ENCODE measurements at places on chromosomes 2 and 18.

GRCh38 chr2:68041704-68042245 is 21.0 kb downstream of the C1D start:
- no peak for DNase-seq

DNA sequence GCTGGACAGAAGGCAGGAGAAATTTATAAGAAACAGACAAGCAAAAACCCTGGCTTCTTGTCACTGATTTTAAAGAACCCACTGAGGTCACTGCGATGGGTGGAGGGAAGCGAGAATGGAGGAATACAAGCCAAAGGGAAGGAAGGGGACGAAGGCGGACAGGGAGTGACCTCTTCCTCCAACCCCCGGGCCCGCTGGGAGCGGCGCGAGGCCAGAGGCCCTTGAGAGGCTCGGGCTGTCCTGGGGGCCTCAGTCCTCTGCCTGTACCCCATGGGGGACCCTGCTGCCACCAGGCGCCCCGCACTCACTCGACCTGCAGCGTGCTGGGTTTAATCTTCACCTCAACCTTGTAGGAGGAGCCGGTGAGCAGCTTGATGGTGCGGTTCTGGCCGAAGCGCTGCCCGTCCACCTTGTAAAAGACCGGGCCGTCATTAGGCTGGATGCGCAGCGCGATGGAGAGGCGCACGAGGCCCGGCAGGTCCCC is 793 bp downstream of the CNRIP1 start:
- no peak for DNase-seq

GRCh38 chr2:109479804-109480203 is 134.0 kb downstream of the SEPTIN10 start:
- DNase-seq = no peak

GRCh38 chr18:36297417-36298125 is at the start of gene FHOD3:
FHOD3 (plus strand) TSS chr18:36297713; CDS start chr18:36297836, 123 bp downstream.
- DNase-seq = peak; percentile 11

- DNase-seq = no peak
These were observed 176.4 kb upstream of the ID2 start for GRCh38 chr2:8505311-8505920.

GRCh38 chr2:170685591-170685990 is 29.5 kb upstream of the SP5 start:
- no peak for DNase-seq

DNA sequence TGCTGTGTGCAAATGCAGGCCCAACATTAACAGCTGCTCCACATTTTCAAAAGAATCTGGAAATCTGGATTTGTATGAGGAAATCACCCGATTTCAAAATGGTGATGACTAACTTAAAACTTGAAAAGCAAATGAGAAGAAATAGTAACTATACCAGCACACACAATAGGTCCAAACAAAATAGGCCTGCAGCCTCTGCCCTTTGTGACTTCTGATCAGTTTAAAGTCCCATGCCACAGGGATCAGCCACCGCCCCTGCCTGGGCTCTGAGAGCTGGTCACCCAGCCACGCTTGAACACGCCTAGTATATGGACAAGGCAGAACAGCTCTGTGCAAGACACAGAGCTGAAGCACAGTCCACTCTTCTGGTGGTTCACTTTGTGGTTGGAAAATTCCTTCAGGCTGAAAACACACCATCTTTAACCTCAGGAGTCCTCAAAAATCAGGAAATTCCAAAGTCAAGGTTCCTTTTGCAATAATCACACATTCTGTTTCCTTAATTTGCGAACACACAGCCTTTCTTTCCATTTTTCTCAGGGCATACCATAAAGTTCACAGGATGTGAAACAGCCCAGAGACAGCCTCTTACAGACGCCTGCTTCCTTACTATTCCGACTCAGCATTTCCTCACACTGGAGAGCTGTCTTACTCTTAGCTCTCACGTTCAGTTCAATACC is 150.1 kb upstream of the RIOK3 start:
- no peak for DNase-seq

DNA sequence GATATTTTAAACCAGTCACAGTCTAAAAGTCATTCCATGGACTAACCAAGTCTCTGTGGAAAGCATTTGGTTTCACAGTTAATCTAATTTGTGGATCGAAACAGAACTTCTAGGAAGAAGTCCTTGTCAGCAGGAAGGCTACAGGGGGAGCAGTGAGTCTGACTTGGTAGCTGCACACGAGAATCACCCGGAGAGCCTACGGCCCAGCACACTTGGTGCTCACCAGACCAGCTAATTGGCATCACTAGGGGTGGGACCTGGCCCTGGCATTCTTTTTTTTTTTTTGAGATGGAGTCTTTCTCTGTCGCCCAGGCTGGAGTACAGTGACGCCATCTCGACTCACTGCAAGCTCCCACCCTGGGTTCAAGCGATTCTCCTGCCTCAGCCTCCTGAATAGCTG is 97.7 kb downstream of the ZNF532 start:
- no peak for DNase-seq

- no peak for DNase-seq
These were observed 79.5 kb downstream of the ARMC9 start for GRCh38 chr2:231277962-231278361.

DNA sequence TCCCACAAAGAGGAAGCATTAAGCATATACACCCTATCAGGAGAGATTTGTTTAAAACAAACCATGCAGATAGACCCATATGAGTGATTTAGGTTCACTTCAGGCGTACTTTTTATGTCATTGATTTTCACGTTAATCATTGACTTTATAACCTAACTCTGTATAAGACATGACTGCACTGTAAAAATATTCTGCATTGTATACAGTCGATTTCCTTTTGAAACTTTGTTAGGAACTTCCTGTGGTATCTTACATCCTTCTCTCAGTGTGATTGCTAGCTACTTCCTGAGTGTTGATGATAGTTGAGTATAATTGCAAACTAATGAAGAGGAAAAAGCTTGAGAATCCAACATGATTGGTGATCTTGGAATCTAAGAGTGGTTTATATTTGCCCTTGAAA is 69.4 kb downstream of the XIRP2 start:
- no peak for DNase-seq

DNA sequence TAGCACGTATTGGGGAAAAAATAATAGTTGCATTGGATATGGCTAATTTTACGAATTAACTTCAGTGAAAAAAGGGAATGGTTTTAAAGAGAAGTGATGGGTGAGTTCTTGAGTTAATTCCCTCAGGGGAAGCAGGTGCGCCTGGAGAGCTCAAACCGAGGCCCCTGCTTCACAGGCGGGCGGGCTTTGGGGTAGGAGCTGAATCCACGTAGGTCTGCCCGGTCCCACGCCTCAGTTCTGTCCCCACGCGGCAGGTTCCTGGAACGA is 44.1 kb downstream of the GORASP2 start:
- no peak for DNase-seq

- no peak for DNase-seq
These were observed 14.2 kb upstream of the WIPF1 start for GRCh38 chr2:174611854-174612253.

DNA sequence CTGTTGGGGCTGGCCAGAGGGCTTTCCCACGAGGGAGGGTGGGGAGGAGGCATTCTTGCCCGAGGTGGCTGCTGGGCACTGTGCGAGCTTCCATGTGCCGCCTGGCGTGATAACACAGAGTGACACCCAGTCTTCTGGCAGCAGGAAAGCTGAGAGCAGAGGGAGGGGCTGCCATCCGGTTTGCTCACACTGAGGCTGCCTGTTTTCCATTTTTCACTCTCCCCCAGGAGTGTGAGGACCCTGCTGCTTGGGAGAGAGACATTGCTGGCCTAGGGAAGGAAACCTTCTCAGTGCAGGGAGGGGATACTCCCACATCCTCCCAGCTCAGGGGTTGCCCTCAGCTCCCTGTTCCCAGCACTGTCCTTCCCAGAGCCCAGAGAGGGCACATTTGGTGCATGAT is 73.1 kb downstream of the INHBB start:
- DNase-seq = no peak

DNA sequence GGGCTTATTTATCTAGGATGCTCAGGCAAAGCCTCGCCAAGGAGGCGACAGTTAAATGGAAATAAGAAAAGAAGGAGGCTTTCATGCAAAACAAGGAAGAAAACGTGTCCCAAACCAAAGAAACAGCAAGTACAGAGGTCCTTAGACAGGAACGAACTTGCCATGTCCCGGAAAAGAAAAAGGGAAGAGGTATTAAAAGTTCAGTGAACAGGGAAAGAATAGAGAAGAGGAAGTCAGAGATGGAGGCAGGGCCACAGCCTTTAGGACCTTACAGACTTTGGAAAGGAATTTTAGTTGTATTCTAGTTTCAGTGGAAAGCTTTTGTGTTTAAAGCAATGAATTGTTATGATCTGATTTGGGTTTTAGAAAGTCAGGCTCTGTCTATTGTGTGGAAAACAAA is 22.1 kb downstream of the IKZF2 start:
- DNase-seq = no peak

GRCh38 chr2:240787521-240788472 is 32.2 kb downstream of the KIF1A start:
- DNase-seq = no peak

DNA sequence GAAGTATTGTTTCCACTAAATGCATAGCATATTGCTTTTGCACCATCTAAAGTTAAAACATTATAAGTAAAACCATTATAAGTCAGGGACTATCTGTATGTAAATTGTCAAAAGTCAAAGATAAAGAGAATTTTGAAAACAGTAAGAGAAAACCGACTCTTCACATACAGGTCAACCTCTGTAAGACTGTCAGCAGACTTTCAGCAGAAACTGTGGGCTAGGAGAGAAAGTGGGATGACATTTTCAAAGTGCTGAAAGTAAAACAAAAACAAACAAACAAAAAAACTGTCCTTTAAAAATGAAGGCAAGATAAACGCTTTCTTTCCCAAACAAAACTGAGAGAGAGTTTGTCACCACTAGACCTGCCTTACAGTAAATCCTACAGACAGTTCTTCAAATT is 122.9 kb upstream of the ID2 start:
- no peak for DNase-seq

DNA sequence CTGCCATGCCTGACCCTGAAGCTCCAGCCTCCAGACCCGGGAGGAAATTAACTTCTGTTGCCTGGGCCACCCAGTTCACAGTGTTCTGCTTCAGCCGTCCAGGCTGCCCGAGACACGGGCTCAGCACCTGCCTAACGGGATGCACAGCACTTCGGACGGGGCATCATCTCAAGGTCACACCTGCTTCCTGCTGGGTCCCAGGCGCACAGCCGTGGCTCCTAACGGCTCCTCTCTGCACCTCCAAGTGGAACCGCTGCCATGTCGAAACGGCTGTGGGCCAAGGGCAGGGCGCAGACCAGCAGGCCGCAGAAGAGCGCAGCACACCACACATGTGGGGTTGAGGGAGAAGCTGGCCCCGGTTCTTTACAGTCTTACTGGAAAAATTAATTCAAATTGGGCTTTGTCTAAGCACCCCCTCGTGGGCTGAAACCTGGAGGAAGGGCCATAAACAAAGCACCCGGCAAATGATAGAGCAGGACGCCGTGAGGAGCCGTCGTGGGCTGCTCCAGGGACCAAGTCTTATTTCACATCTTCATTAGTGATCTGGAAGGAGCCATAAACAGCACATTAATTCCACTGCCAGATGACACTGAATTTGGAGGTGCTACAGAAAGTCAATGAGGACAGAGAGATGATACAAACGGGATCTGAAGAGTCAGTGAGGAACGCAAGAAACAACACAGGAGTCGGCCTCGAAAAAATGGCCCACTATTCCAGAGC is 59.6 kb downstream of the EIPR1 start:
- no peak for DNase-seq

- DNase-seq = no peak
These were observed 30.2 kb upstream of the IL1R2 start for GRCh38 chr2:101961338-101962191.

GRCh38 chr2:68342470-68342869 is 22.6 kb upstream of the PLEK start:
- no peak for DNase-seq

DNA sequence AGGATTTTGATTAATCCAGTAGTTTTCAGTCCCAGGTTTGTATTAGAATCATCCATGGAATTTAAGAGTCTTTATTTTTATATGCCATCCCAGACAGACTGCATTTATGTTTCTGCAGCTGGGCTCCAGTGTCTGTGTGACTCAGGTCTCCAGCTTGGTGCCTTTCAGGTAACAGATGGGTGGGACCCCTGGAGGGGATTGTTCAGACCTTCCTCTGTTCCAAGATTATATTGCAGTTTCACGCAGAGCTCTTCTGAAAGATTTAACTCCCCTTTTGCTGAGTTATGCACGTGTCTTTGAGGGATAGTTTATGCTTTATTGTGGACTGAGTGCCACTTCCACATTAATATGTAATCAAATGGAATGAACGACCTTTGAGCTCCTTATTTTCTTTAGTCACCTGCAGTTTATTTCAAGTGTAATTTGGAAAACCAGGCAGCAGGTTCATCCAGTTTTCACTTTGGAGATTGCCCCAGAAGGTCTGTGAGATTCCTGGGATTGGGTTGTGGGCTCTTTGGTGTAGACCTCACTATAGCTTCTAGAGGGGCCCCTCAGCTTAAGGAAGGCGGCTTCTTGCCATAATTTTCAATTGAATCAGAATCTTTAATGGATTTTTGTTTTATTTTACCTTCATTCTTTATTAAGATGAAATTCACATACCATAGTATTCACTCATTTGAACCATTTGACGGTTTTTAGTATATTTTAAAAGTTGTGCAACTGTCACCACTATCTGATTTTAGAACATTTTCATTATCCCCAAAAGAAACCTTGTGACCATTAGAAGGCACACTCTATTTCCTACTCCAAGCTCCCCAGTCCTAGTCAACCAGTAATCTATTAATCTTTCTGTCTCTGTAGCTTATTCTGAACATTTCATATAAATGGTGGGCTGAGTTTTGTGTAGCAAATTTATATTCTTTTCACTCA is 135.0 kb downstream of the WDSUB1 start:
- DNase-seq = no peak

DNA sequence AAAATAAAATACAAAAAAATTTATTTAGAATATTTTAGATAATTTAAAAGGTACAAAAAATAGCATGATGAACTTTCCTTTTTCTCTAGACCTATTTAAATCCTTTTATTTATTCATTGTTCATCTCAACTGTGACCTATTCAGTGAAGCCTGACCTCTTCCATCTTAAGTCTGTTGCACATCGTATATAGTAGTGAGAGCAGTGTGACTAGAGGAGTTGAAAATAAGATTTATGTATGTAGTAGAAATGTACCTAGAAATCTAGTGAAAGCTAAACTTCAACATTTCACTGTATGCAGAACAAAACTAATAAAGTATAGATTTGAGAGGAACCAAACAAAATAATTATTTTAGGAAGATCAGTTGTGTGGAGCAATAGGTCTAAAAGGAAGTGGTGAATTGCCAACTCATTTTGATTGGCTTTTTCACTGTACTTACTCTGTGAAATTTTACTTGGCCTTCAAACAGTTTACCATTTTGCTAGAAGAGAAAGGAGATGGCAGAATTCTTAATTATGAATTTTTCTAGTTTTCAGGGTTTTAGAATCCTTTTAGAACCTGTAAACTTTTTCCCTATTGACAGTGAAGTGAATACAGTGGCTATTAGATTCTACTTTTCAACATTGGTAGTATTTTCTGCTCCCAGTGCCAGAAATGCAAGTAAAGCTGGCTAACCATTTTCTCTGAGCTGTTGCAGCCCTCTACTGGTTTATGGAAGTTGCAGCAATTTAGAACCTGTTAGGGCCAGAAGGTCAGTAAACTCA is 11.0 kb downstream of the ANKRD12 start:
- no peak for DNase-seq

GRCh38 chr2:111663471-111664274 is 220.3 kb downstream of the ANAPC1 start:
- no peak for DNase-seq

- DNase-seq = no peak
These were observed 658.7 kb downstream of the EPHA4 start for GRCh38 chr2:220913384-220913783.

GRCh38 chr18:11002796-11003195 is 146.6 kb downstream of the PIEZO2 start:
- DNase-seq = no peak

Data from amygdala (tissue), 56 donors.